ENCODE measurements at places on chromosomes 12 and 14.
A peak's percentile ranks its signal among the peaks of the same experiment; 100 is the strongest.

- no peak for DNase-seq
Observed at GRCh38 chr14:20792556-20792955, 10.1 kb downstream of the RNASE1 start.

- no peak for DNase-seq
Observed at GRCh38 chr14:105064721-105065143, 498 bp downstream of the GPR132 start.

DNA sequence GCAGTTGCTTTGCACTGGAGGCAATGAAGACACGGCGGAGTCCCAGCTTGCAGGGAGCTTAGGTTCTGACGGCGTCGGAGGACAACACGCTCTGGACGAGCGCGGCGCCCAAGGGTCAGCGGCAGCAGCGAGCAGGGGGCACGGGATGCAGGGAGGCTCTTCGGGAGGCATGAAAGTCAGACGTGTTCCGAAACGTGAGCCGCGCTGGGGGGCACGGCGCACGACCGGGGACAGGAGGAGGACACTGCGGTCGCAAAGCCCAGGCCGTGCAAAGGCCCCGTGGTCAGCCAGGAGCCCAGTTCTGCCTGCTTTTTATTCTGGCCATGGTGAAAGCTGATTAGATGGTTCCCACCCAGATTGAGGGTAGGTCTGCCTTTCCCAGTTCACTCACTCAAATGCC, 294.6 kb downstream of the SNAPC1 start:
- no peak for DNase-seq

- no peak for DNase-seq
Observed at GRCh38 chr12:124520265-124520701, 47.1 kb downstream of the NCOR2 start.

- no peak for DNase-seq
Observed at GRCh38 chr12:75632442-75632841, 121.0 kb upstream of the KRR1 start.

- no peak for DNase-seq
Observed at GRCh38 chr14:105938959-105939358, 412.6 kb downstream of the TMEM121 start.

- peak; percentile 41 for DNase-seq
Observed at GRCh38 chr14:53432378-53432802, 279.3 kb upstream of the DDHD1 start.

GRCh38 chr12:108826807-108827721, 30.3 kb downstream of the SSH1 start:
- DNase-seq: no peak

GRCh38 chr14:61125867-61126572, 145.0 kb downstream of the SLC38A6 start:
- no peak for DNase-seq

DNA sequence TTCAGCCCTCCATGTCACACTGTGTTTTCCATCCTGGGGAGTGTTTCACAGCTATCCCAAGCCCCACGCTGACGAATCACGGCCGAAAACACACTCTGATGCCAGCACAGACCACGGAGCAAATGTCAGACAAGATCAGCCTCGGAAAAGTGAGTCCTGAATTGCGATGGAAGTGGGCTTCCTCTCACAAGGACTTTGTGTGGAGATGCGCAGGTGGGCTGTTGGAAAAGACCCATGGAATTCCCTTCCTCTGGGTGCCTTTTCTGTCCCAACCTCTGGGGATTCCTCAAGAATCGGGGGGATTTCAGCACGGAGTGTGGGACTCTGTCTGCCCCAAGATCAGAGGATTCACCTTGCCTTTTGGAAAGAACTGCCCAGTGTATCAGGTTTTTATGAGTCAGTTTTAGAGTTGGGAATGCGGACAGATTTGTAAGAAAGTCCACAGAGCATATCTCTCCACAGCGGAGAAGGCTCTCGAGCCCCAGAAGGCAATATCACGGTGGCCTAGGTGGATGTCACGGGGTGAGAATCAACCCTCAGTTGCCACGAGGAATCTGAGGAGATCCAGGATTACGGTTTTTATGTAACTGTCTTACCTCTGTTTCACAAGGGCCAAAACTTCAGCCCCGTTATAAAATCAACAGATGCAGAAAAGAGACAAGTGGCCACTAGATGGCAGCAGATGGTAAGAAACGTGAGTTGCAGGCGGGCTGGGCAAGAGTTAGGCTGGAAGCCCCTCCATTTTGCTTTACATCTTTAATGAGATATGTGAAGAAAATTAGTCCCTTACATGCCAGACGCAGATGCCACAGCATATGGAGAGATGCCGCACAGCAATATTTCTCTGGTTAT, 201.9 kb downstream of the DAD1 start:
- DNase-seq: peak; percentile 85

DNA sequence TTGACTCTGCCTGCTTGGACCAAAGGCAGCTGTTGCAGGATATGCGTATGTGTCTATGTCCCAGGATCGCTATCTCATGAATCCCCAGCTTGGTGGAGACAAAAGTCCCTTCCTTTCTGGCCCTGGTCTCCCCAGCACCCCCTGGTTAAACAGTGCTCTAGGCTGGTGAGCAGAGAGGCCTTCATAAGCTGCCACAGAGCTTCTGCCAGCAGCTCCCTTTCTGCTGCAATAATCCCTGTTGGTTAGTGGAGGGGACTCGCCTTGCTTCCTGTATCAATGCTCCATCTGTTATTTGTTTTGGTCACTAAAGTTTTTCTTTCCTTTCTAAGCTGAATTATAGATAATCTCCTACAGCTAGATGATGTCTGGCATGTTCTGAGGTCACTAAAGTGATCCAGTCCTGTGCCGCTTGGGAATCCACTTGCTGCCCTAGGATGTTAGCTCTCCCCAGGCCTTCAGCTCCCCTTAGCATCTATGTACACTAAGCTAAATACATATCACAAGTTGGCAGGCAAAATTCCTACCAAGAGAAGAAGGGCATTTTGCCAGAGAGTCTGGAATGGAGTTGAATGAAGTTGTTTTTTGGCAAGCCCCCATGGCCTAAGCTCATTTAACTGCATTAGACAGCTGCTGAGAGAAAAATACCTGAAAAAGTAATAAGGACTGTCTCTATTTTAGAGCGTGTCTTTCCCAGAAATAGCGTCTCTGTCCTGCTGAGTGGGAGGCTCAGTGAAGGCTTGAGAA, 47.8 kb downstream of the RDH12 start:
- DNase-seq: no peak

All from germinal center (tissue), 1 donor.